ENCODE measurements at places on chromosomes 11 and 22.

DNA sequence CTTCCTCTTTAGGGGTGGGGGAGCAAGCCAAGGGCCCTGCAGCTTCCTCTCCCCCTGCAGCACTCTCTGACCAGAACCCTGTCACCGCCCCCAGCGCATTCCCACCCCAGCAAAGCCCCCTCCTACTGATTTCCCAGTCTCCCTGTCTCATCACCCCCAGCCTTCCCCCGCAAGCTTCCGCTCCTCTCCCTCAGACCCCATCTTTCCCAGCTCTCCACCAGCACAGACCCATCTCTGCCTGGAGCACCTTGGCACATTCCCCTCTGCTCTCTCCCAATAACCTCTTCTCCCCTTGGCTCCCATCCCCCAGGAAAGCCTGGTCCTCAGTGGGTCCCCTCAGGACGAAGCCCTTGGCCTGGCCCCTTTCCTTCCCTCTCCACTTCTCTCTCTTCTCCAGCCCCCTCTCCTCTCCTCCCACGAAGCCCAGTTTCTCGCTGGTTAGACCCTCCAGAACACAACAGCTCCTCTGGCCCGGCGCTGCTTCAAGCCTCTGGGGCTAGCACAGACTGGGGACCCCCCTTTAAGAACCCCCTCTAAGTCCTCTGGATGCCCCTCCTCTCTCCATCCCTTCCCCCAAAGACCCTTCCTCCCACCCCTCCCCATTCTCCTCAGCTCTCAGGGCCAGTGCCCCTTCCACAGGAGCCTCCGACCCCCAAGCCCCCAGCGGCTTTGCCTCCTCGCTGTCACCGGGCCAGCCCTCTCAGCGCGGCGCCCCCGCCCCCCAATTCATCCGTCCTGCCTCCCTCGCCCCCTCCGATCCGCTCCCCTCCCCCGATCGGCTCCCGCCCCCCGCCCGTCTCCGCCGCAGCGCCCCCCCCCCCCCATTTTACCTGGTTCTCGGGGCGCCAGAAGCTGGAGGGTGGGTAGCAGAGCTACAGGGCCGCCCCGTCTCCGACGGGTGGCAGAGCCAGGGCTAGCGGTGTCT, 594 bp downstream of the NRXN2 start:
- H3K27me3 ChIP-seq, result peaks cover 20% of the 10 kb centered on the region
- DNase-seq, result no peak
- H3K4me3 ChIP-seq, result no peak overlapping the region
- H3K36me3 ChIP-seq, result no peaks in the 10 kb centered on the region
- H3K27ac ChIP-seq, result no peak overlapping the region
- peaks cover 27% of the 10 kb centered on the region for H3K4me1 ChIP-seq

DNA sequence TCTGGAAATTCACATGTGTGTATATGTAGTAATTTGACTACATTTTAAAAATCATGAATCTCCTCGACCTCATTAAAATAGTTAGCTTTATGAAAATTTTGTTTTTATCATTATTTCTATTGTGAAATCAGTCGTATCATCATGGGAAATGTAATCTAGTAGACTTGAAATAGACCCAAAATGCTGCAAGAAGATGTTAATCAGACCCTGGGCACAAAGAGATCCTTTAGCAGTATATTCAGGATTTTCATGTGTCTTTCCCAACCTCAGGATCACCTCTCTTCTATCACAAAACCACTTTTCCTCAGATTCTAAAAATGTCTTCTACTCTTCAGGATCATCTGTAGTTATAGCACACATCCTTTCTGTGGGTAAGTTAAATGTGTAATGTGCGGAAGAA, 74.9 kb upstream of the ADSL start:
- H3K27ac ChIP-seq, result no peak overlapping the region
- H3K36me3 ChIP-seq, result peaks cover 41% of the 10 kb centered on the region
- no peak for DNase-seq
- no peaks in the 10 kb centered on the region for H3K4me1 ChIP-seq
- H3K27me3 ChIP-seq, result no peaks in the 10 kb centered on the region

- DNase-seq, result no peak
- no peaks in the 10 kb centered on the region for H3K36me3 ChIP-seq
- no peak overlapping the region for H3K27ac ChIP-seq
- no peaks in the 10 kb centered on the region for H3K27me3 ChIP-seq
- no peak overlapping the region for H3K4me3 ChIP-seq
Observed at GRCh38 chr11:124198897-124199296, 15.8 kb downstream of the OR10D3 start.

DNA sequence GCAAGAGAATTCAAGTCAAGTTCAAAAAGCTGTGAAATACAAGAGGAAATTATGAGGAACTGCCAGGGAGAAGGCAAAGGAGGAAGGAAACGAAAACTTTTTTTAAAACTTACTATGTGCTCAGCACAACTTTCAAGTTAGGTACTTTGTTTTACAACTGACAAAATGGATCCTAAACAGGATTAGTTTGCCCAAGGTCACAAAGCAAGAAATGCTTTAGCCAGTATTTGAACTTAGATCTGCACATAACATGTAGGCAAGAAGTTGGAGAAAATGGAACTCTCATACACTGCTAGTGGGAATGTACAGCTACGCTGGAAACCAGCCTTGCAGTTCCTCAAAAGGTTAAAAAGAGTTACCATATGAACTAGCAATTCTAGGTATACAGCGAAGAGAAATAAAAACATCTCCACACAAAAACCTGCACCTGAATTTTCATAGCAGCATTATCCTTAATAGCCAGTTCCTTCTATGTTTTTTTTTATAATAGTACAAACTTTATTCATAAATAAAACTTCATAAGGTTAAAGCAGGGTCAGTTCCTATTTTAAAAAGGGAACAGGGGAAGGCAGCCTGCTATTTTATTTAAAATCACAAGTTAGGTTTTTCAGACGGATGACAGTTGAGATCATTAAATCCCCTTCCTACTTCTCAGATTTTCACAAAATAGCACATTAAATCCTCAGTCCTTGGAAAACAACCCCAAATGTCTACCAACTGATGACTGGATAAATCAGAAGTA, 19.2 kb downstream of the DDX6 start:
- no peak overlapping the region for H3K4me3 ChIP-seq
- H3K27me3 ChIP-seq, result no peaks in the 10 kb centered on the region
- no peak for DNase-seq
- H3K36me3 ChIP-seq, result peaks cover 2% of the 10 kb centered on the region
- no peak overlapping the region for H3K27ac ChIP-seq

DNA sequence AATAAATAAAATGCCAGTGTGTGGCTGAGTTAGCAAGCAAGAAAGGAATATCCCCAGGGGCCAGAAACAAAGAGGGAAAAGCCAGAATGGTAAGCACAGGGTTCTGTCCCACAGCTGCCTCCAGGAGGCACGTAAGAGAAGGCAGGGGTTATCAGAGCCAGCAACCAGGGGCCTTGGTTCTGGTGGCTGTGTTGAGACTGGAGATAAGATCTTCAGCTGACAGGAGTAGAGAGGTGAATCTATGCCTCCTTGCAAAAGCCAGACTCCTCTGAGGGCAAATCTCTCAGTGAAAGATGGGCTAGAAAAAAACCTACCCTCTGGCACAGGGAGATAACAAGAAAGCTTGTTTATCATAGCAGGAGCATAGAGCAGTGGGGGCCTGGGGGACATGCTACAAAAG, 29.8 kb upstream of the NFAM1 start:
- H3K36me3 ChIP-seq, result no peaks in the 10 kb centered on the region
- H3K4me1 ChIP-seq, result peaks cover 9% of the 10 kb centered on the region
- H3K27me3 ChIP-seq, result no peaks in the 10 kb centered on the region
- no peak for DNase-seq

Measured in H1 (cell line).